ENCODE measurements at places on chromosomes 3 and 15.

DNA sequence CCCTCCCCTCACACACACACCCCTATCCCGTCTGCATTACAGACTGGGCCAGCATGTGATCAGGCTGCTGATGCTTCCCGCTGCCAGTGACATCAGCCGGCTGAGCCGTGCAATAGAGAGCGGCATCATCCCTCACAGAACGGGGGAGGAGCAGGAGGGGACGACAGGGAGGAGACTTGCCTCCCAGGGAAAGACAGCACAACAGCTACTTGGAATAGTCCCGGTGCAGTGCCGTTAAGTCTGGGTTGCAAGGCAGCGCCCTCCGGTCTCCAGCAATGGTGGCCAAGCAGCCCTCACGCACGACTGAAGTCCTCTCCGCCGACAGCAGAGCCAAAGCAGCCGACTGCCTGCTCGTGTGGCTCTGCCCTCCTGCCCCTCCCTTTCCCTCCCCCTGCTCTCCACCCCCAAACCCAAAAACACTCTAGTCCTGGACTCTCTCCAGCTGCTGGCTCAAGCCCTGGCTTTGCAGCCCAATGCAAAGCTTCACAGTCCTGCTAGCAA lies 31.5 kb upstream of the RPS17 start:
- peak; percentile 66 for DNase-seq

DNA sequence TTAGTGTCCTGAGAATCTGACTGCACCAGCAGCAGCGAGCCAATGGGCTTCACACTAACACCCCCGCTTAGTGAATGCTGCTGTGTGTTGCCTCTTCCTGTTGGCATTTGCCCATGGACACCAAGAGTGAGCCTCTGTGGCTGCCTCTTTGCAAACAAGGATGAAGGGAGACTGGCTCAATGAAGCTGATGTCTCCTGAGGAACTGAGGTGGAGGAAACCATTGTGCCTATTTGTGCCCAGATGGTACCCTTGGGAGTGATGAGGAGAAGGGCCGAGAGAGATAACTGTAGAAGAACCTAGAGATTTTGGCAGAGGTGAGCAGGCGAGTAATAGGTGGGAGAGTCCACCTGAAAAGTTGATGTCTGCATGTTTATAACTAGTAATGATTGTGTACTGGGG lies 51.2 kb downstream of the IL20RB start:
- no peak for DNase-seq

DNA sequence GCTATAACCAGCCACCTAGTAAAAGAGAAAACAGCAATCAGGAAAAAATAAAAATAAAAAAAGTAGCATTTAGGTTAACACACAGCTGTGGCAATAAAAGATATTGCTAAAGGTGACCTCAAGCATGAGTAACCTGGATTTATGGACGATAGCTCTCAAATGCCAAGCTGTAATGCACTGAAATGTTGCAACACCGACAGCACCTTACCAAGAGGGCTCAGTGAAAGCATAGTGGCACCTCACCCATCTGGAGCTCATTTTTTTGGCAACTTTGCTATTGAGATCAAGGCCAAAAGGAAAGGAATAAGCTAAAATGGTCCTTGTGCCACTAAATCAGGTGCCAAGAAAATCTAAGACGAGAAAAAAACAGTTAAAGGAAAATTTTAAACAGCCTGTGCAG lies 2.5 kb downstream of the HACD2 start:
- DNase-seq: no peak

- no peak for DNase-seq
These were observed 128.9 kb downstream of the NSMCE3 start for GRCh38 chr15:29140475-29141307.

GRCh38 chr3:102979191-102979590 lies 544.4 kb downstream of the ZPLD1 start:
- no peak for DNase-seq

DNA sequence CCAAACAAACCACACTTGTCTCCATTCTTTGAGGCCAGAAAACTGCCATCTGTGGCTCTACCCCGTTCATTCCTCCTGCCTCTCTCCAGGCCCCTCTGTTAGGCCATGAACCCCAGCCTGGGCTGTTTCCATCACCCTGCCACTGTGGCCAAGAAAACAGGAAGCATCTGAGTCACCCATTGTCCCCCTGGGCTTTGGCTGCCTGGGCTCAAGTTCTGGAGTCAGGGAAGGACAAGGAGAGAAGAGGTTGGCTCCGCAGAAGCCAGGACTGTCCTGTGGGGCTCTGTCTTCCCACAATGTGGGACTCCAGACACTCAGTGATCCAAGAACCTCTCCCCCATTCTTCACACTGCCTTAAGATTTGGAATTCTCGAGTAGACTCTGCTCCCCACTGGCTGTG lies 14.8 kb upstream of the LCTL start:
- no peak for DNase-seq

- no peak for DNase-seq
These were observed 56.9 kb downstream of the CEP152 start for GRCh38 chr15:48754011-48754410.

DNA sequence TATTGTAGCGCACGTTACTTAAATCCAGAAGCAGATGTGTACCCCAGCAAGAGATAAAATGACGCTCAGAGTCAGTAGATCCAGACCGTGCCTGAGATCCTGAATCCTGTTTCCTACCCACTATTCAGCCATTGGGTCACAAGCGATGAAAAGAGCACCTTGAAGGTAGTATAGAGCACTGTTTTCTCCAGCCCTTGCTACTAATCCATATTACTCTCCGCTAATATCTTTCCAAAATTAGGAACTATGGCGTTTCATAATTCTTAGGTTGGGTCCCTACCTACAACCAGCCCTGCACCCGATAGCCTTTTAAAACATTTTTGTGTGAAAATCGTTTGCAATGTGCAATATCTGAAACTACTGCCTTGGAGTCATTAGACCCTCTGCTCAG lies 596 bp downstream of the BTD start:
- no peak for DNase-seq

All from nucleus accumbens (tissue), 56 donors.